ENCODE measurements at places on chromosomes 13 and 19. TPM values are rescaled to one million over a fixed set of nuclear protein-coding genes. Genes with fewer than 3 reads are reported as not detected.
A peak's percentile ranks its signal among the peaks of the same experiment; 100 is the strongest.

DNA sequence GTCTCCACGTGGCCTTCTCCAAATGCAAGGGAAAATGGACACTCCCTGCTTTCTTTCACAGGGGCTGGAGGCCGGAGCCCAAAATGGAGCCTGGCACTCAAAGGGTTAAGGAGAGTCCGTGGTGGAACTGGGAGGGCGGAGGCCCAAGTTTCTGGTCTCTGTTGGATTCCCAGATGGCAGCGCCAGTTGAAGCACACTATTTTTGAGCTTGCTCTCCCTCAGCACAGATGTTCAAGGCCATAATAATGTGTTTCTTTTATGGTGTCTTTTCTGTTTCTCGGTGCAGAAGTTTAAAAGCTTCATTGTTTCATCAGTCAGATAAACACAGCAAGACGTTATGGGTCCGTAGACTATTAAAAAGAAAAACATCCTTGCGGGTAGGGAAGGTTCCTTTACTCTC is 67.6 kb downstream of the TNFRSF19 start:
- no peak for DNase-seq

Gene SHISA2
- total RNA-seq, result 1.1 TPM

Gene CGB1
- total RNA-seq, result not detected

DNA sequence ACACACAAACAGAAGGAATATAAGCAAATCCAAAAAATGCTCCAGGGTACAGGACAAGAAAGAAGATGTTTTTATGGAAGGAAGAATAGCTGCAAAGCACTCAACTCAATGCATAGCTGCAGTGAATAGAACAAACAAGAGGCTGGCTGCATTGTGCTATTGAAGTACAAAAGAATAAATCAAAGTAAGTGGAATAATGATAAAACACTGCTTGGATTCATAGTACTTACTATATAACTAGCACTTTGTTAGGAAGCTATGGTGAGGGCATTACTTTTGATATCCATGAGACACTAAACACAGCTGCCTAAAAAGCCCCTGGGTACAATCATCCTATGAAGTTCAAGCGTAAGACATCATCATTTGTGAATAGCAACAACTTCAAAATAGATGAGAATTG is 350.1 kb downstream of the PCDH9 start:
- DNase-seq, result no peak

DNA sequence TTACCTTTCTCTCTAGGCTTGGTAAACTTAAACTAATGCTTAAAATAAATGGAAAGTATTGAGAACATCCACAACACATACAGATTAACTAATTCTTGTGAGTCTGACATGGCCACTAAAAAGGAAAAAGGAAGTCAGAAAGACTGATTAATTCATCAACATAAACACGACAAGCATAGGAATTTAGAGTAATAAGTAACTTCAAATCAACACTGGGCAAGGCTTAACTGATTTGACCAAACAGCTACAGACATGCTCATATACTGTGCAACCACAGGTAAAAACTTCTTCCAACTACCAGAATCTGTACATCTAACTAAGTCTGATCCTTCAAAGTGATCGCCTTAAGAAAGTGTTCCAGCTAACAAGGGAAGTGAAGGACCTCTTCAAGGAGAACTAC is 20.5 kb downstream of the UGGT2 start:
- DNase-seq, result no peak

DNA sequence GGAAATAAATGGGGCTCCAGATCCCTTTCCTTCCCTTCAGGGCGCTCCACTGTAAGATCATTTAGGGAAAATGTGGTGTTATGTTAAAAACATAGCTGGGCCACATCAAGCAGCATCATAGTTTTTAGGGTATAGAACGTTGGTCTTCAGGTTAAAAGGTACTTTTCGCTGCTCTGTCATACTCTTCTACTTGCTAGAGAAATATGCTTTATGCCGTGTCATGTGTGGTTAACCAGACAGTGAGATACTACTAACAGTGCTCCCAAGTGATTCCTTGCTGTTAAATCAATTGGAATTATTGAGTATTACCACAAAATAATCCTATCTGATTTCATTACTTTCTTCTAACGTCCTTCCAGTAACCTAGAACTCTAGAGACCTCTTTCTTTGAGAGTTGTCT is 1.1 kb upstream of the NDFIP2 start:
- DNase-seq, result no peak

Gene ZNF837
- total RNA-seq, result 5.6 TPM

- no peak for DNase-seq
Observed at GRCh38 chr13:47374741-47375140, 477.9 kb upstream of the HTR2A start.

DNA sequence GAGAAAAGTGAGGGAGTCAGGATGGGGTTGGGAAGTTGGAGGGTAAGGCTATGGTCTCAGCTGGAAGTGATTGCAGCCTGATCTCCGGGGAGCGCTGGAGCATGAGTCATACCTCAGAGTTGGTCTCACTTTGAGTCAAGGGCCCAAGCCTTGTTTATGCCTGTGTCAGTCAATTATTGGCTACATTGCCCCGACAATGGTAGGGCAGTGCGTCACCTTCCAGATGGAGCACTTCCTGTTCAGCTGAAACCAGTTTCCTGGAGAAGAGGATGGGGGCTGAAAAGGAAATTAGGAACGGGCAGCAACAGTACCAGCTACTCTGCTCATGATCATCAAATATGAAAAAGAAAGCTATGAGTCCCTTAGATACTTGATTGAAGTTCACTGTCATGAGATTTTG is 60.4 kb downstream of the ADGRE1 start:
- DNase-seq, result no peak

DNA sequence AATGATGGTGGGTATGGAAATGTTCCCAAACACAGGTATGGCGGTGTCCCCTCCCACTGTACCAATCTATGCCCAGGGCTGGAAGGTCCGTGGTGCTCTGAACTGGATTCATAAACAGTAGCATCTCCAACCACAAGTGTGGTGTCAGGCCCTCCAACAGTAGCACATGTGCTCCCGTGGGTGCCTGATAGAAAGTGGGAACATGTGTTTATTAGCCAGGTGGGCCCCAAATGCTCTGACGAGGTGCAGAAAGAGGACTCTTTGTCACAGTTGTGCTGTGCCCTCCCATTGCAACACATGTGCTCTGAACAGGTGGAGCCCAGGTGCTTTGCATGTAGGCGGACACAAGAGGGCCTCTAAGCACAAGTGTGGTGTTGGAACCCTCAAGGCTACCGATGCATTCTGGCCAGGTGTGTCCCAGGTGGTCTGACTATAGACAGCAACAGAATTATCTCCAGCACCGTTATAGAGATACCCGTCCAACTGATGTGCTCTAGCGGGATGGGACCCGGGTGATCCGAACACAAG is 75.4 kb upstream of the ZNF30 start:
- DNase-seq, result no peak

Gene ZNF208
- total RNA-seq, result 3.2 TPM

DNA sequence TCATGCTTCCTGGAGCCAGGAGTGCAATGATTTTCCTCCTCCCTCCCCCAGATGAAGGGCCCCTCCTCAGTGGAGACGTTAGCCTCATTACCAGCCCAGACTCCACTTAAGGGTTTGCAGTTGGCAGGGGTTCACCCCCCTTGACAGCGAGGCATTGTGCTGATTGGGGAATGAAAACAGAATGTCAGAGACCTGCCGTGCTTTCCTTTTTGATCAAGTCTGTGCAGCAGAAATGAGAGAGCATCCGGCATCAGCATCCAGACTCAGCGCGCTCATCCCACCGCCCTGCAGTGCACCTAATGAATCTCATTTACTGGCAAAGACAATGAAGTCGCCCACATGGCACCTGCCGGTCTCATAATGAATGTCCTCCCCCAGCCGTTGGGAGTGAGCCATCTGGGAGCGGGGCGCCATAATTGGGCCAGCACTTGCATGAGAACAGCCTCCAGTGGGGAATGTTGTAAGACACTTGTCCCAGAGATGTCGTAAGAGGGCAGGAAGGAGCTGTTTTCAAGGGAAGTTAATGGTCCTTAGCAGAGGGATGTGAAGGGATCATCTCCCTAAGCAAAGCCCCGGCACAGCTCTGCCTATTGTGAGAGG is 98.3 kb upstream of the UQCRFS1 start:
- no peak for DNase-seq

- no peak for DNase-seq
Observed at GRCh38 chr13:25708268-25708667, 336.5 kb downstream of the ATP8A2 start.

DNA sequence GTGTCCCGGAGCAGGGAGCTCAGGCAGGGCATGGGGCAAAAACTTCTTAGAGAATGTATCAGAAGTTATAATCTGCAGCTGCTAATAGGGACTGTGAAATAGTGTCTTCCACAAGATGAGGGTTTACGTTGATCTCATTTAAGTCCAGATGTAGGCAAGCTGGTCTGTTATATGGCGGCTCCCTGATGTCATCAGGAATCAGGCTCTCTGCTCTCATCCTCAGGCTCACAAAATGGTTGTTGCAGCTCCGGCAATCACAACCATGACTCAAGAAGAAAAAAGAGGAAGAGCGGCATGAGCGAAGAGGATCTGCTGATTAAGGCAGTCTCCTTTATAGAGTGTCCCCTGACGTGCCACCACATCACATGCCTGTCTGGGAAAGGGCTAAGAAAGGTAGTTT is 191.3 kb downstream of the KLF5 start:
- DNase-seq, result no peak

- DNase-seq, result peak; percentile 93
Observed at GRCh38 chr13:44577236-44578066, 1.3 kb upstream of the TSC22D1 start.

Gene CLDND2
- 1.7 TPM for total RNA-seq

DNA sequence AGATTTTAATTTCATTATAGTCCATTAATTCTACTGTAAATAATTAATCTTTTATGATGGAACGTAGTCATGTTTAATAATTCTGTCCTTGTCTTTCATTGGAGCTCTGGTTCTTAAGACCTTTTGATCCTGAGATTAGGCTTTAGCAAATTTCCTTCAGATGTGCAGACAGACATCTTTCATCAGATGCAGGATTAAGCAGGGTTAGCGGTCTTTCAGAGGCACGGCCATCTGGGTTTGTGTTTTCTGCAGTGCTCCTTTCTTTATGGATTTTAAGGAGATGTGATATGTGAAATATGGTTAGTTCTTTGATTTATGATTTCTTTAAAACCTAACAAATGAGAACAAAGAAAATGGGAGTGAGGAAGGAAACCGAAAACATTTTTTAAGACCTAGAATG is 643.9 kb upstream of the SGCG start:
- DNase-seq, result no peak

GRCh38 chr13:84294576-84294975 is 412.3 kb upstream of the SLITRK1 start:
- no peak for DNase-seq

Gene NDUFS7
- 65.3 TPM for total RNA-seq

DNA sequence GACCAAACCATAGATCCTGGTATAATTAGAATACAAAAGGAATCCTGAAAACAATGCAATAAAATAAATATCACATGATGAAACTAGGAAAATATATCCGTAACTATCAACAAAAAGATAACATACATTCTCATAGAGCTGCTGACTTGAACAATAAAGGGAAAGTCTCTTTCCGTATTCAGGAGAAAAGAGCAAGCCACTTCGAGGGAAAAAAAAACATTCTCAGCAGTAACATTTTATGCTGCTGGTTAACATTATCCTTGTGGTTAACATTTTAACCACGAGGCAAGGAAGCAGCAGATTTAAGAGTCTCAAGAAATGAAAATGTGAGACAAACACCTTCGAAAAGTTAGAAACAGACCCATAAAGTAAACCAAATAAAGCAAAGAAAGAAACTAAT is 25.8 kb downstream of the NALCN start:
- no peak for DNase-seq

DNA sequence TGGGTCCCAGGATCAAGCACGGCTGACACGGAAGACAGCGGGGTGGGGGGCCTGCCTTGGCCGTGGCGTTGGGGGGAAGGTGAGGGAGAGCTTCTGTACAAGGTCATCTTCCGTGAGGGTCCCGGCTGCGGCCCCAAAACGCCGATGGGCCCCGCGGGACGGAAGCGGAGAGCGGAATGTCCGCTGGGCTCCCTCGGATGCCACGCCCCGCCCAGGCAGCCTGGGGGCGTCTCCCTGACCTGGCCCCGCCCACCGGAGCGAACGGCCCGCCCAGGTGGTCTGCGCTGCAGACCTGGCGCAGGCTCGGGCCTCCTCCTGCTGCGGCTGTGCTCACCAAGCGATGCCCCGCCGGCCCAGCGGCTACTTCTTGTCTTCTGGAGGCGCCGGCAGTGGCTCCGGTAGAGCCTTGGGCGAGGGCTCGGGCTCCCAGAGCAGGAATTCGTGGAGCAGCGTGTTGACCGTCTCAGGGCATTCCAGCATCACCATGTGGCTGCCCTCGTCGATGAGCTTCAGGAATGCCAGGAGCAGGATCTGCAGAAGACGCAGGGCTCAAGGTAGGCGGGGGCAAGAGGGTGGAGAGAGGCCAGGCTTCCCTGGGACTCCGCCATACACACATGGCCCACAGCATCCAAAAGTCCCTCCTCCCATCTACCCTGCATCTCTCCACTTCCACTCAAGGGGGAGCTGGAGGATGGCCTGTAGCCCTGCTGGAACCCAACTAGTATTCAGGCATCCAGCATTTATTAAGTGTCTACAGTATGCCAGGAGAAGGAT is 10.7 kb downstream of the ABHD8 start:
- peak; percentile 79 for DNase-seq

DNA sequence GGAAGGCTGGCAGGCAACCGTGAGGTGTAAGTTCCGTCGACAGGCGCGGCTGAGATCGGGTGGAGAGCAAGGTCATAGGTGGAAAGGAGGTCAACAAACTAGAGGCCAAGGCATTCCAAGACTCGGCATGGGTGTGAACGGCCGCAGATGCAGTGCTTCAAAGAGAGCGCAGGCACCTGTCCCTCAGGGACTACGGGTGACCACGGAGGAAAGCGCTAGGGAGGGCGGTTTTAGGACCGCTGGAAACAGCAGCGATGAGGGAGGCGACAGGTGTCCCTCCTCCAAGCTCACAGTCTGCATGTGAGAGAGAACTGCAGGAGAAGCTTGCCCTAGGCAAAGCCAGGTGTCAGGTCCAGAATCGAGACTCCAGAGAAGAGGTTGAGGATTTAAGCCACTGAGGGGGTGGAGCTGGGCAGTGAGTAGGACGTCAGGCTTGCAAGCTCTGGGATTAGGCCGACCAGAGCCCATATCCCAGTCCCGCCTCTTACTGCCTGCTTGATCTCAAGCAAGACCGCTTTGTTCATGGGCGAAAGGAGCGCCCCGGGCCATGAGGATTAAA is 1.6 kb upstream of the MLNR start:
- no peak for DNase-seq

- DNase-seq, result no peak
Observed at GRCh38 chr13:109468123-109468522, 318.3 kb downstream of the IRS2 start.

- no peak for DNase-seq
Observed at GRCh38 chr19:28744943-28745342, 468.0 kb downstream of the UQCRFS1 start.

- DNase-seq, result no peak
Observed at GRCh38 chr19:21314676-21315075, 14.5 kb downstream of the ZNF708 start.

GRCh38 chr13:78601874-78602560 is 1.3 kb downstream of the POU4F1 start:
- DNase-seq, result no peak

Gene FAM124A
- not detected for total RNA-seq

GRCh38 chr13:73903561-73903960 is 230.6 kb downstream of the KLF12 start:
- DNase-seq, result no peak

Gene STOML3
- not detected for total RNA-seq
